DMS53 (cell line): ENCODE measurements at places on chromosomes 16 and 17.

DNA sequence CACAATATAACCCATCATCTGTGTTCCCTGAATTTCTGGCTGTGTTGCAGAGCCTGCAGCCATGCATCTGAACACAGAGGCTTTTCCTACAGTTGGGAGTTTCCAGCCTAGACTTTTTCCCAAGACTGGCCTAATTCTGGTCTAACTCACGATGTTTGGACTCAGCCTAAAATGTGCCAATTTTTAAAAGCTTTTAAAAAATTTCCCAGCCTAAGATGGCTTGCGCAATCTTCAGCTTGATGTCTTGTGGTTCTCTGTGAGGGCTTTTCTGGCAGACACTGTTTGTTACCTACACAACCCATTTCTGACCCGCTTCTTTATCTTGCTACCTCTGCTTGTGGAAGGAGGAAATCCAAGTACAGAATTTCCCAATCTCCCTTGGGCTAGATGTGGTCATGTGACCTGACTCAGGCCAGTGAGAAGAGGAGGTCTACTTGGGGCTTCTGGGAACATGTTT is 72.7 kb upstream of the GAS7 start:
- DNase-seq = no peak

DNA sequence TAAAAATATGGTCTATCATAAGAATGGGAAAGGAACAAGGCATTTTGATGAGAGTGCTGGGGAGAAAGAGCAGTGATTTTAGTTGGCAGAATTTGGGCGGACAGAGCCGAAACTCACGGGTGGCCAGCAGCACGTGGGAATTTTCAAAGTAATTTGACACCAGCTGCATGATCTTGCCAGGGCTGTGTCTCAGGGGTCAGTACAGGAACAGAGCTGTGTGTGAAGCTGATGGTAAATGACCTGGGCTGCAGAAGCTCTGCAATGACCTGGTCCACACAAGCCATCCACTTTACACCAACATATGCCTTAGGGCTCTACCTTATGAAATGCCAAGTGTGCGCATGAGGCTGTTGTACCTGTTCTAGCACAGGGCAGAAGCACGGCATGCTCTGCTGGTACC is 112.0 kb downstream of the ZFHX3 start:
- DNase-seq = no peak

DNA sequence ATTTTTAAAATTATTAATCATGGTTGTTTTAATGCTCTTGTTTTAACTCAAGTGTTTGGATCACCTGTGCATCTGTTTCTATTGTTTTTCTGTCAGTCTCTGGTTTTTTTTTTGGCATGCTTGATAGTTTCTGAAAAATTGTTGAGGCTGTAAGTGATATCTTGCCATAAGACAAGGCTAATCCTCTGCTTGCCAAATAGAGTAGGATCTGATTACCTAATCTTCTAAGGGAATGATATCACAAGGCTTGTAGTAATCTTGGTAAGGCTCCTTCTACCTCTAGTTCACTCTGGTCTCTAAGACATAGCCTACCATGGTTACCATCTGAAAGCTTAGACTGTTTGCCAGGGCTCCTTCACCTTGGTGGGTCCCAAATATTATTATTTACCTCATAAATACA is 81.0 kb downstream of the ATF7IP2 start:
- no peak for DNase-seq

DNA sequence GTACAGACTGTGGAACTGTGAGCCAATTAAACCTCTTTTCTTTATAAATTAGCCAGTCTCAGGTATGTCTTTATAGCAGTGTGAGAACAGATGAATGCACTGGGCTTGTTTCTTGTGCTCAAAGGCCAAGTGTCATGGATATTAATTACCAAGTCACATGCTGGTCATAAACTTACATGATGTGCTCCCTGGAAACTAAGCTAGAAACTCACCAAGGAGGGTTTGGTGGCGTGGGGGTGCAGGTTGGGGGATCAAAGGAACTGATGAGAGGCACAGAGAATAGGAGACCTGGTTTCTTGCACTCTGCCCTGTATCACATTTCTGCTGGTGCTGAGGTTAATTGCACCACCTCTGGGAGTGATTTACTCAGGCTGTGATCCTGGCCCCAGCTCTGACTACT is 31.2 kb upstream of the TMC5 start:
- DNase-seq = no peak

DNA sequence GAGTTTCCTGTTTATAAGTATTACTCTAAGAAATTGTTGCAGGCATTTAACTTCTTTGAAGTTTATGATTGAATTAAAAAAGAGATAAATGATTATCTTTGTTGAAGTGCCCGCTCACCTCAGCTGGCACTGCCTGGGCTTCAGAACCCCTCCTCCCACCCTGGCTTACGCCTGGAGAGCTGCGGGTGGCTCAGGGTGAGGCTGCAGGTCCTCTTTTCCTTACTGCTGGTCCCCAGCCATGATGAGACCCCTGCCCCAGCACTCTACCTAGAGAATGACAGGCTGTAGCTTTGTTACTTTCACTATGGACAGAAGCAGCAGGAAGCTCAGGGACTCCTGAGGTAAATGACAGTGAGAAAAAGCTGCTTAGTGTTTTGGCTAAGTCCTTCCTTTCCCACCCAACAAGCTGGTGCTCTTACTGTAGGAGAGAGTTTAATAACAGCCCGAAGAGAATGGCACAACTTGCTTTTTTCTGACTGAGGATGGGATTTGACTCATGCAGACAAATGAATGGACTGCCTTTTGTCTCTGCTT is 62.1 kb downstream of the EPN2 start:
- DNase-seq = no peak

- DNase-seq = no peak
Measured at GRCh38 chr17:83175119-83175821, 95.9 kb downstream of the METRNL start.

- DNase-seq = peak; percentile 67
Measured at GRCh38 chr17:49694847-49695697, 12.7 kb downstream of the SLC35B1 start.

DNA sequence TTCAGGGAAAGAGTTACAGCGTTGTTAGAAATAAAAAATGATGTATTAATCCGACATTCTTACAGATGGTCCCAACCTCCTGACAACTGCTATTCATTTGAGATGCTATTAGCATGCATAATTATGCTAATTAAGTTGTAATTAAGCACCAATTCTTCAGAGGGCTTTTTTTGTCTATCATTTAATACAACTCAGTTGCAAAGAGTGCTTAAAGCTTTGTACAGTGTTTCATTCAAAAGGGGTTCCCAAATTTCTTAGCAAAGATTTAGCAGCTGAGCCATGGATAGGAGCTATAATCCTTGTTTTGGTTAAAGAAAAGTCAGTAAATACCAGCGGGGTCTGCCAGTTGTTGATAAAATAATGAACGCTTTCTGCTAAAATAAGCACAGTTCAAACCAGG is 150.7 kb upstream of the DYNLRB2 start:
- no peak for DNase-seq

GRCh38 chr17:14454746-14455145 is 153.9 kb downstream of the HS3ST3B1 start:
- DNase-seq = no peak

- no peak for DNase-seq
Measured at GRCh38 chr17:20206068-20206467, 196.9 kb downstream of the SPECC1 start.

- DNase-seq = peak; percentile 93
Measured at GRCh38 chr17:81518113-81518784, 5.7 kb upstream of the ACTG1 start.

DNA sequence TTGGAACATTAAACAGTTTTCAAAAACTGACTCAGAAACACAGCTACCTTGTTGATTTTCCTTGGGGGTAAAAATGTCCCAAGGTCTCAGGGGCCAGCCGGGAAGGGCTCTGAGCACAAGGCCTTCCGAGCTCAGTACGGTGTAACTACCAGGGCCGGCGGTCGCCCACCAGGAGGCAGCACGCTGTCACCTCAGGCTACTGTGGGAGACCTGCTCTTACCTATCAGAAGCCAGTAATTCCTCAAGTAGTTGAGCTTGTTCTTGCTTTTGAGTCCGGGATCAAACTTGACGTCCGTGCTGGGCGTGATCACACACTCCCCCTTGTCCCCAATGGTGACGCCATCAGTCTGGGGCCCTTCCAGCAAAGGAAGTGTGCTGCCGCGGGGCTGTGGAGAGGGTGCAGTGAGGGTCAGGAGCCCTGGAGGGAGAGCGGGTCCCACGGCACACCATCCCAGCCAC is 43.4 kb upstream of the ICAM2 start:
- peak; percentile 33 for DNase-seq

GRCh38 chr17:21164620-21165019 is 37.9 kb downstream of the DHRS7B start:
- DNase-seq = no peak

GRCh38 chr16:72467157-72467759 is 295.3 kb upstream of the PMFBP1 start:
- DNase-seq = peak; percentile 79
